ENCODE measurements at places on chromosomes 2 and 18. TPM values are rescaled to one million over a fixed set of nuclear protein-coding genes. Genes with fewer than 3 reads are reported as not detected.

- no peak for DNase-seq
These were observed 149.3 kb downstream of the CABLES1 start for GRCh38 chr18:23284629-23285028.

DNA sequence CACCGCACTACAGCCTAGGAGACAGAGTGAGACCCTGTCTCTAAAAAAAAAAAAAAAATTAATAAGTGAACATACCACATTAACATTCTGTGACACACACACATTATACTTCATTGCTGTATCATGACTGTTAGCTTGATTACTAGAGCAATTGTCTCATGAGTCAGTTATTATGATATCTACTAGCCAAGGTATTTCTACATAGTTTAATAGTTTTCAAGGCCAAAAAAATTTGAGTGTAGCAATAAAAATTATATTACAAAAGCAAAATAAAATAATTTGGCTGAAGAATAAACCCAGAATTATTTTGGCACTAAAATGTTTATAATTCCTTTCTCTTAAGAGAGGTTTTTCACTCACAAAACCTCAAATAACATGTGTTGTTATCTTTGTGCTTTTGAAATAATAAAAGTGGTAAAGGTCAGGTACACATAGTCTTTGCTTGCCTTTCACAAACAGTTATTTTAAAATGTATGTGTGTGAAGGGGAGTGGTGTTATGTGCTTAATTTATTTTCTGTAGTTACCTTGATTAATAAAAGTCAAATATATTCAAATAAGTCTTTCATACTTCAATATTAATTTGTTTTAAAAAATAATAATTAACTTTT is 136.9 kb upstream of the SPOPL start:
- DNase-seq: no peak

- no peak for DNase-seq
These were observed 565.2 kb upstream of the PKDCC start for GRCh38 chr2:41482659-41483058.

DNA sequence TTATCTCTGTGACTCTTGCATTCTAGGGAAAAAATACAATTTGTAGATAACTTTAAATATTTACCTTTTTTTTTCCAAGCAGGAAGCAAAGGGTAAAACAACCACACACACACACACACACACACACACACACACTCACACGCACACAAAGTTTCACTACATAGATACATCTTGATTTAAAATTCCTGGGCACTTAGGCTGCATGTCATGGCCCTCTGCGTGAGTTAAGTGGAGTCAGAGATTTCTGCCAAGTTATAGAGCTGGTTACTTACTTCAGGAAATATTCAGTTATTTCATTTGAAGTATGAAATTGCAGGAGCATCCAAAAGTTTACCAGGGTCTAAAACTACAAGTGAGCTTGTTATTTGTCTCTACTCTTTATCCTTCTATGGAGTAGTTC is 612.0 kb downstream of the IRS1 start:
- no peak for DNase-seq

DNA sequence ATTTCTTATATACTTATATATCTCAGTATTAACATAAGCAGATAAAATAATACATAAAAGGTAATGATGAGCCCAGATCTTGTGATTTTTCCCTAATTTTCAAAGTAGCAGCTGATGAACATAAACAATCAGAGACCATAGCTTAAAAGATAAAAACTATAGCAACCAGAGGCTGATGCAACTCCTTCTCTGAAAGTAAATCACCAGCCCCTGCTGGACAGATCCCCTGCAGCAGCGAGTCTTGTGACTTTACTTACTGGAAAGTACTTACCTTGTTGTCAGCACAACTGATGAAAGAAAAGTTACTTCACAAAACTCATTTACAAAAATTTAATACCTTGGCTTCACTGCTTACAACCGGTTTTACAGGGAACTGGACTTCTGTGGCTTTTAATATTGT is 67.3 kb downstream of the GORASP2 start:
- no peak for DNase-seq

DNA sequence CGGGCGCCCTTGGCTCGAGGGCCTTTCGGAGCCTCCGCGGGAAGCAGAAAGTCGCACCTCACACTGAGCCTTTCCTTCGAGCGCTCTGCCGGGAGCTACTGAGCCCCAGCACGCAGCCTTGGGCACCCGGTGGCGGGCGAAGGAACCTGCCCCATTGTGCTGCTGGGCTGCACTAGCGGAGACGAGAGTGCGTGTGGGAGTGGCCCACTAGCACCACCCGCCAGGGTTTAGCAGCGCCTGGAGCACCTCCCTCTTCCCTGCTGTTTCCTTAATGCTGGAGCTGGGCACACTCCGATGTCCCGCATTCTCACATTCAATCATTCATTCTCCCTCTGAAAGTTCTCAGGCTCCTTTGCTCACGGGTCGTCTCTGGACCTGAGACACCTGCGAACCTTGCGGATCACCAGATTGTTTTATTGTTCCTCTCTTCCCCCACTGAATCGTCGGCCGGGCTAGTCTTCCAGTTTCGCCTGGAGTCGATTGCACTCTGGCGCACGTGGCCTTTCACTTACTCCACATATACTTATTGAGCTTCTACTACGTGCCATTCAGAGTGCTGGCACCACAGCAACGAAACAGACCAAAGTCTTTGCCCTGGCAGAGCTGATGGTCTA is 8.5 kb upstream of the PAX3 start:
- DNase-seq: no peak

DNA sequence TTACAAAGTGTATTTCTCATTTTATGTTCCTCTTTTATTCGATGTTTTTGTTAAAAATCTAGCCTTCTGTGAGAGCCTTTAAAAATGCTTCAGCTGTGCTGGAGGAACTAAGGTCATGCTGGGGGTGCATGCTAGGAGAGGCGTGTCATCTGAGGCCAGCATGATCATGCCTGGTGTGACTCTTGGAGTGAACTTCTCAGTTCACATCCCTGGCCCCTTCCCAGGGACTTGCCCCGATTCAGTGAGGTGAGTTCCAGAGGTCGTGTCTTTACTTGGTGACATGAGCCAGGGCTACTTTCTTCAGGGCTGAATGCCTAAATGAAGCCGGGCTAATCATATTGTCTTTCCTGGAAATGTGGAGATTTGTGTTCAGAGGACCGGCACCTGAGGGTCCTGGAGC is 264.9 kb downstream of the MREG start:
- no peak for DNase-seq

DNA sequence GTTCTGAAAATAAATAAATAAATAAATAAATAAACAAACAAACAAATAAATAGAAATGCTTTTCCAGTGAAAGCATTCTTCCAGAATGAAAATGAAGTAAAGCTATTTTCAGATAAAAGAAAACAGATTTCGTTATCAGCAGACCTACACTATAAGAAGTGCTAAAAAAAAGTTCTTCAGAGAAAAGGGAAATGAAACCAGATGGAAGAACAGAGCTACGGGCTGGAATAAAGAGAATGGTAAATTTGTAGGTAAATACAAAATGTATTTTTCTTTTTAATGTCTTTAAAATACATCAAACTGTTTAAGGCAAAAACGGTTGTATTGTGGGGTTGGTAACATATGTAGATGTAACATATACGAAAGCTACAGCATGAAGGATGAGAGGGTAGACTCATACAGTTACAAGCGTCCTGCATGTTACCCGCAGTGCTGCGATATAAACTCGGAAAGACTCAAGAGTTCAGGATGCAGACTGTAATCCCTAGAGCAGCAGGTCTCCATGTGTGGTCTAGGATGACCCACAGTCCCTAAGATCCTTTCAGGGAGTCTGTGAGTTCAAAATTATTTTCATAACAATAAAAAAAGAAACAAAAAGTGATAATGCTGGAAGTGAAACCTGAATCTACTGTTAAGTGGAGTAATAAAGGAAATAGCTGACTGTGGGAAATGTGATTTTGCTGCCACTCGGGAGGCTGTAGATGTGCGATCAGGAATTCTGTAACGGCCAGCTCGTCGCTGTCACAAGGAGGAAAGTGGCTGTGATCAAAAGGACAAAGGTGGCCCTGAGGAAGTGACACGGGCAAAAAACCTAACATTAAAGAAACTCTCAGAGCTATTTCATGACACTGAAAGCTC is 5.3 kb upstream of the RAB12 start:
- no peak for DNase-seq

GRCh38 chr2:129689653-129690448 is 289.6 kb upstream of the RAB6C start:
- no peak for DNase-seq

DNA sequence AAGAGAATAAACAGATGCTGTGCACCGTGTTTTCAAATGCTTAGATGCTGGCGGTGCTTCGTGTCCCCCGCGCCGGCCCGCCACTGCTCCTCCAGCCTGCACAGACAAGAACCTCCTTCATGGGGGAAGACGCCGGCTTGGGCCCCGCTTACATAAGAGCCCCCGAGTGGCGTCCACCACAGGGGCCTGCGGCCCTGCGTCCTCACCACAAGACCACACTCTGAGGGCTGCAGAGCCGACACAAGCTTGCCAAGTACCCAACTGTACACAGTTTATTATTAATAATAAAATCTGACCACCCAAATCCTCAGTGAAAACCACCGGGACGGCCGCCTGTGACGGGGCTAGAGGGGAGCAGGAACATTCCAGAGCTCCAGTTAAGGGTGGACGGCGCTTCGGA is 232.2 kb downstream of the HDAC4 start:
- no peak for DNase-seq

GRCh38 chr18:76487070-76487469 is 8.0 kb downstream of the ZNF516 start:
- DNase-seq: no peak

DNA sequence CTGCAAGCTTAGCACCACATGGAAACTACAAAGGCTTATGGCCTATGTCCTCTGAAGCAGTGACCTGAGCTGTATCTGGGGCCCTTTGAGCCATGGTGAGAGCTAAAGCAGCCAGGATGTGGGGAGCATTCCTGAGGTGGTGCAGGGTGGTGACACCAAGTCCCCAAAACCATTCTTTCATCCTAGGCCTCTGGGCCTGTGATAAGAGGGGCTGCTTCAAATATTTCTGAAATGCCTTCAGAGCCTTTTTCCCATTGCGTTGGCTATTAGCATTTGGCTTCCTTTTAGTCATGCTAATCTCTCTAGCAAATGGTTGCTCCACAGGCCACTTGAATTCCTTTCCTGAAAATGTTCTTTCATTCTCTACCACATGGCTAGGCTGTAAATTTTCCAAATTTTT is 13.4 kb downstream of the CCDC150 start:
- DNase-seq: no peak

DNA sequence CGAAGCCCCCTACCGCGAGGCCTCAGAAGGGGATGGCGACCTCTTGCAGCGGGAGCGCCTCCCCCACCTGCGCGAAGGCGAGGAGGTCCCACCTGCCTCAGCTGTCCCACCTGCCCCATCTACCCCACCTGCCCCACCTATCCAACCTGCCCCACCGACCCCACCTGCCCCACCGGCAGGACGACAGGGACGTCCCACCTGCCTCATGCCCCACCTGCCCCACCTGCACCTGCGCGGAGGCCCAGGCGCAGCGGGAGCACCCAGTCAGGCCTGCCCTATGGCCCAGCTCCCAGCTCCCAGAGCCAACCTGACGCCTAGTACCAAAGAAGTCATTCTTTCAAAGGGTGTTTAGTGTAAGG is 489.1 kb upstream of the SMIM21 start:
- DNase-seq: no peak

DNA sequence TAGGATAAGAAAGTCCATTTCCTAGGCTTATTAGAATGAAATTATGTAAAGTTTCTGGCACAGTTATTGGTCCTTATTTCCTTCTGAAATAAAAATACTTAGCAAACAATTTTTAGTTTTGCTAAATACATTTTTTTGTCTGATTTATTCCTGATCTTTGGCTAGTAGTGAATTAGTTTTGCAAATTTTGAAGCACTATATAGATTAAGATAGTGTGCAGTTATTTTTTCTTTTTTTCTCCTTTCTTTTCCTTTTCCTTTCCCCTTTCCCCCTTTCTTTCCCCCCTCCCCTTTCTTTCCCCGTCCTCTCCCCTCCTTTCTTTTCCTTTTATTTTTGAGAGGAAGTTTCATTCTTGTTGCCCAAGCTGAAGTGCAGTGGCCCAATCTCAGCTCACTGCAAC is 59.7 kb downstream of the BIRC6 start:
- no peak for DNase-seq

- DNase-seq: no peak
These were observed 45.9 kb upstream of the ASAP2 start for GRCh38 chr2:9160732-9161131.

DNA sequence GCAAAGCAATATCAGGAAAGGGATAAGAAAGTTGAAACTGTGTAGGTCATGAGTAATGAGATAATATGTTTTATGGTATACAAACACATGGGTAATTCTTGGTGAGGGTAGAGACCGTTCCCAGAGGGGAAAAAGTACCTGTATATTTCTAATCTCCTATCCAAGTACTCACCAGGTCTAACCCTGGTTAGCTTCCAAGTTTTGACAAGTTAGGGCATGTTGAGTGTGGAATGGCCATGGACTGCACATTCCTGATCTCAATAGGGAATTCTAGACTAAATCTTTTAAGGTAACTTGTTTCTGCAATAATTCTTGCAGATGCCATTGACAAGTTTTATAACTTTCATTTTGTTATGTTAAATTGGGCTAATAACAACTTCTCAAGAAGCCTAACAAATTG is 216.6 kb downstream of the SPAG16 start:
- no peak for DNase-seq

DNA sequence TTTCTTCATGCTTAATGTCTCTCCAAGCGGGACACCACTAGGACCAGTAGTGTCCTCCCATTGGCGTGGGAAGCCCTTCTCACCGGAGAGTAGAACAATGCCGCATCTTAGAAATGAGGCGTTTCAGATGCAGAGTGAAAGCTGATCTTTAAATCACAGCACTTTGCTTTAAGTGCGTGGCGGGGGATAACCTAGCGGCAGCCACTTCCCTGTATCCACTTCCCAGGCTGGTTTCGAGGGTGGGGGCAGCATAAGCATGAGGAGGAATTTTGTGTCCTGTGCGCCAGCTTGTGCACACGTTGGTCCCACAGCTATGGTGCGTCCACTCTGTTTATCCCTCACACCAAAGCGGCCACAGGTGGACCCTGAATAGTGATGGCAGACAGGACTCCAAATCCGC is 63.1 kb downstream of the MBP start:
- DNase-seq: no peak

- DNase-seq: no peak
These were observed 102.6 kb downstream of the ANKRD44 start for GRCh38 chr2:197208024-197208423.

DNA sequence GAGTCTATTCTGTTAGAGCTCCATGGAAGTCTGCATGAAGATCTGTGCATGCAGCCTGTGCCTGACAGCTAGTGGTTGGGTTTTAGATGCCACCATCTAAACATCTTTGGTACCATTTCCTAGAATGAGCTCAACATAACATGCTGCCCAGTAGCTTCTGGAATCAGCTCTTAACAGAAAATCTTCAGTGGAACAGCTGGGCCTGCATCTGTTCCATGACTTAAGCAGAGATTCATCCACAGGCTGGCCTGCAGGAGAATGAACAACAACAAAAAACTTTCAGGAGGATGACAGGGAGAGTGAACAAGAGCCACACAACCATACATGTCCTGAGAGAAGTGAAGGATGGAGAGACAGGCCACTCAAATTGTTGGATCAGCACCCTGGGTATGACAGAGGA is 316.6 kb downstream of the RDH14 start:
- no peak for DNase-seq

CPS1 gene
- 0.53 TPM for total RNA-seq

C2orf66 gene
- total RNA-seq: 1.1 TPM

RBM43 gene
- total RNA-seq: 5.6 TPM

ABCA12 gene
- 0.12 TPM for total RNA-seq

CCDC68 gene
- total RNA-seq: 0.97 TPM

ROCK1 gene
- total RNA-seq: 41.9 TPM

ATP6V1C2 gene
- not detected for total RNA-seq

RGPD3 gene
- 0.05 TPM for total RNA-seq
